T47D (cell line): ENCODE measurements at places on chromosomes 1 and 21.

- DNase-seq: peak; percentile 95
These were observed at the start of gene GOLT1A for GRCh38 chr1:204213668-204214662. Gene GOLT1A (minus strand): TSS chr1:204213988. CDS start chr1:204213906, 82 bp downstream.

- DNase-seq: no peak
These were observed 1.1 kb downstream of the OBSCN start for GRCh38 chr1:228208831-228209551.

DNA sequence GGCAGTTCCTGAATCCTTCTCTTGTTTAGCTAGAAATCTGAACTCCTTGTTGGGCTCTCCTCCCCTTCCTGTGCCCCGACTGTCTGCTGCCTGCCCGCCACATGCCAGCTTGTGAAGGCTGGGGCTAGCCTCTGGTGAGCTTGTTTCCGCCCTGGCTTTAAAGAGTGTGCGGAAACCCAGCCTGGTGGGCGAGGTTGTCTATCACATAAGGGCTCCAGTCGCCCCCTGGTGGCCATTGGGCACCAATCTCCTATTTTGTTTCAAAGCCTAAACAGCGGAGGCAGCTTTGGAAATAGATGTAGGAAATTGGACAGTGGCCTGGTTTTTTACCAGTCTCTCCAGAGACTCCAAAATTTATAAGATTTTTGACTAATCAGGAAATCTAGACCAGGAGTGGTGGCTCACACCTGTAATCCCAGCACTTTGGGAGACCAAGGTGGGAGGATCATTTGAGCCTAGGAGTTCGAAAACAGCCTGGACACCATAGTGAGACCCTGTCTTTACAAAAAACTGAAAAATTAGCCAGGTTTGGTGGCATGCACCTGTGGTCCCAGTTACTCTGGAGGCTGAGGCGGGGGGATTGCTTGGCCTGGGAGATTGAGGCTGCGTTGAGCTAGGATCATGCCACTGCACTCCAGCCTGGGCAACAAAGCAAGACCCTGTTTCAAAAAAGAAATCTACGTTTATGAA, 9.8 kb downstream of the ATP8B2 start:
- peak; percentile 89 for DNase-seq

GRCh38 chr21:41815652-41816582, 49.1 kb upstream of the RIPK4 start:
- no peak for DNase-seq

- no peak for DNase-seq
These were observed 172.0 kb downstream of the CDC7 start for GRCh38 chr1:91672601-91673161.

- DNase-seq: no peak
These were observed 408.0 kb downstream of the DISC1 start for GRCh38 chr1:232034556-232034955.

DNA sequence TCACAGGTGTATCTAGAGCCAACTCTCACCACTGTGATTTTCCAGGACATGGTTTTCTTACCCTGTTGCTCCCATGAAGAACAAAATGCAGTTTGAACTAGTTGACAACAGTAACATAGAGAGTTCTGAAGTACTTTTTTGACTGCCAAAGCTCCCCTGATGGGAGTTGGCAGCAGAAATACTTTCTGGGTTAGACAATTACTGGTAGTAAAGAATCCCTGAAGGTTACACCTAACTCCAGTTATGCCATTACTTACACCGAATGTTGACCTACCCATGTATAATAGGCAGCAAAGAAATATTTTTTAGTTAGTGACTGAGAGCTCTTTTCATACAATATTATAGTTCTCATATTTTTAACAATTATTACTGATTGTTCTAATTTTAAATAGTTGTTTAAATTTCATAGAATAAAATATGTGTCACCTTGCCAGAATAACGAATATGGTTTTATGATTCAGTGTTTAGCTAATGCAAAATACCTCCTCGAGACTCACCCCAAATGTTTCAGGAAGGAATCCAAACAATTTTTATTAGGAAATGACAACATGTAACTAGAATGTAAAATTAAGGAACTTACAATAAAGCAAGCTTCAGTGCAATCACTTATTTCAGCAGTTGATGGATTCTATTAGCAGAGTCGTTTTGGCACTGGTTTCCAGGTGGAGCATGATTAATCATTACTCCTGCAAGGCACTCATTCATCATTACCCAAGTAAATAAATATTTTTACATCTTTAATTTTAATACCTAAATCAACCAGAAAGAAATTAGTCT, 237.6 kb downstream of the MRPL39 start:
- no peak for DNase-seq

DNA sequence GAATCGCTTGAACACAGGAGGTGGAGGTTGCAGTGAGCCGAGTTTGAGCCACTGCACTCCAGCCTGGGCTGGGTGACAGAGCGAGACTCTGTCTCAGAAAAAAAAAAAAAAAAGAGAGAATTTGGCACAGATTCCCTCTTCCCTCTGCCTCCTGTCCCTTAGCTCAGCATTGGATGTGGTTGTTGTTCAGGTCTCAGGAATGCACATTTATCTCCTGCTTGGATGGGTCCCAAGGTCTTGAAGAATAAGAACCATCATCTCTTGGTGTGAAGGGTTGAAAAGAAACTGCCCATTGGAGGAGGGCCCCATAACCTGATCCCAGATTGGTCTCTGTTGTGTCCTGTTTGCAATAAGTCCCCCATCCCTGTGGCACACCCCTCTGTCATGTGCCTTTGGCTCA, 34.9 kb downstream of the UBIAD1 start:
- no peak for DNase-seq

DNA sequence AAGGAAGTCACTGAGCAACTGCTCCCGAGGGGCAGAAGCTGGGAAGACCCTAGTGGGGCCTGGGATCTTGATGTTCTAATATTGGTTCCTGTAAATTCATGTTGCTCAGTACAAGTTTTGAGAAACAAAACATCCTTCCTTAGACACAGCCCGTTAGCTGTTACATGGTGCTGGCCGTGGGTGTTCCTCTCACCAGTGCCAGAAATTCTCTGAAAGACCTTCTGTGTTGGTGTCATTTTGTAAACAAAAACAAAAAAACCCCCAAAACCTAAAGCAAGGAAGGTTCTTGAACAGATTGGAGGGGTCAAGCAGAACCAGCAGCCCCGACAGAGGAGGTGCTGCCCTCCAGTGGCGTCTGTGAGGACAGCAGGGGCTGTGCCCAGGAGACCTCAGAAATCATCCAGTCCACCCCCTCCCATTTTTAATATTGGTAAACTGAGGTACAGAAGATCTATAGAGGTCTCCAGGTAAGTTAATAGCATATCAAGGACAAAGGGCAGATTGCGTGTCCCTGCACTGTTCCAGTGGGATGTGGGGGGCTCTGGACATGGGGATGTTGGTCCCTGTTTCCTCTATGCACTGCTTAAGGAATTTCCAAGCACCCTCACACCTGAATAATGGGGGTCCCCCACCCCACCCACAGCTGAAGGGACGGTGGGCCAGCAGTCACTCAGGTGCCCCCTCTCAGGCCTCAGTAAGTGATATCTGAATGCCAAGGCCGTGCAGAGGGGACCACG, 38.2 kb downstream of the SLC2A7 start:
- DNase-seq: peak; percentile 28

- no peak for DNase-seq
These were observed 7.5 kb upstream of the FMO3 start for GRCh38 chr1:171083222-171083621.

- DNase-seq: no peak
These were observed 501 bp downstream of the FBXO6 start for GRCh38 chr1:11664336-11665065.

DNA sequence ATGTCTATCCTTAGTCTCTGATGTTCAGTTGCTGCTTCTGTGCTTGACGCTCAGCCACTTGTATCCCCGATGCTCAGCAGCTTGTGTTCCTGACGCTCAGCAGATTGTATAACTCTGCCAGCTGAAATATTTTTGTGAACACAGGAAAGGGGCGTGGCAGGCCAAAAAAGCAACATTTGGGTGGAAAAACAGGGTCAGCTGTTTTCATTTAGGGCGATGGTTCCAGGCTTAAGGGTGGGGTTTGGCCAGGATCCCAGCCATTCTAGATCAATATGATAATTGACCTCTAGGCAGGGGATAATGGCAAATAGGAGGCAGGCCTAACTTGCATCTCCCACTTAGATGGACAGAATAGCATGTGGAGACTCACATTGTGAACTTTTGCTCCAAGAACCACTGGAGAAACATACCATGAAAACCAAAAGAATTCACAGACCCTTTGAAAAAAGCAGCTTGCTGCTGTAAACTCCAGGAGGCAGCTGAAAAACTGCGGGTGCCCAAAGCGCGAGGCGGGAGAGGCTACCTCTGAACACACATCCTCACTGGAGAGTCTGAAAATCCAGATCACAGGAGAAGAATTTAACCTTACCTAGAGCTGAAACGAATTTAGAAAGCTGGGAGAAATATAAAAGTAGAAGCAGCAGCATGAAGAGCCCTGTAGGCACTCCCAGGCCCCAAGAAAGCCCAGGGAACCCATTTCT, 58.3 kb downstream of the ZNF648 start:
- DNase-seq: no peak

DNA sequence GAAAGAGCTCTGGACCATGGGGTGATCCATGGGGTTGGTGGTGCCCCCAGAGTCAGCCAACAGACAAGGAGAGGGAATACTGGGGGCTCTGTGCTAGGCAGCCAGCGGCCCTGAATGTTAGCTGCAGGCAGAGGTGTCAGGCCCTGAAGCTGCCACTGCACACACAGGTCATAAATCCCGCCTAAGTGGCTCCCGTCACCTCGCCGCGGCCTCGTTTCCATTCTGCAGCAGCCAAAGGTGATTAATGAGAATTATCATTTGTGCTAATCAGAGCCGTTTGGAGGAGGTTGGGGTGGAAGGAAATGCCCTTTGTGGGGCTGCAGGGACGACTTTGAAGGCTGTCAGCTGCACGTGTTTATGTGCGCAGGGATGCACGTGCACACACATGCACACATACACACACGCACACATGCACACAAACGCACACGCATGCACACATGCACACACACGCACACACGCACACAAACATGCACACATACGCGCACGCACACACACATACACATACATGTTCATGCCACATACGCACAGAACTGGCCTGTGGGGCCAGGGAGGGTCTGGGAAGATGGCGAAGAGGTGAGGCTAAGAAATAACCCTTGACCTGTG, 88.8 kb upstream of the ARHGEF16 start:
- DNase-seq: no peak

DNA sequence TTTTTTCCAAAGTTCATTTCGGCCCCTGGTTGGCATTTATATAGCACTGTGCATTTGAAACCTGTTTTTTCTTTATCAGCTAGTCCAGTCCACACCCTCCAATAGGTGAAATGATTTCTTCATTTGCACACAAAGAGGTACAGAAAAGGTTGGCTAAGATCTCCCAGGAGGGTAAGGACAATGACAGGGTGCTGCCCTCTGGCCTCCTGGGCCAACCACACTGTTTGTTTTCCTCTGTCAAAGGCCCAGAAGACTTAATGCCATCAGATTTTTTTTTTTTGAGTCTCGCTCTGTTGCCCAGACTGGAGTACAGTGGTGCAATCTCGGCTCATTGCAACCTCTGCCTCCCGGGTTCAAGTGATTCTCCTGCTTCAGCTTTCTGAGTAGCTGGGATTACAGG, 70.1 kb upstream of the EFHD2 start:
- no peak for DNase-seq

GRCh38 chr21:40143822-40144525, 276.7 kb downstream of the PCP4 start:
- peak; percentile 73 for DNase-seq
